Stimulated activated CD4-positive, alpha-beta T cell treated with anti-CD3 and anti-CD28 coated beads, Interleukin-4, amount 100 ng/mL, for 24 hours (primary cell): ENCODE measurements at places on chromosomes 13 and 19.
A peak's percentile ranks its signal among the peaks of the same experiment; 100 is the strongest.

DNA sequence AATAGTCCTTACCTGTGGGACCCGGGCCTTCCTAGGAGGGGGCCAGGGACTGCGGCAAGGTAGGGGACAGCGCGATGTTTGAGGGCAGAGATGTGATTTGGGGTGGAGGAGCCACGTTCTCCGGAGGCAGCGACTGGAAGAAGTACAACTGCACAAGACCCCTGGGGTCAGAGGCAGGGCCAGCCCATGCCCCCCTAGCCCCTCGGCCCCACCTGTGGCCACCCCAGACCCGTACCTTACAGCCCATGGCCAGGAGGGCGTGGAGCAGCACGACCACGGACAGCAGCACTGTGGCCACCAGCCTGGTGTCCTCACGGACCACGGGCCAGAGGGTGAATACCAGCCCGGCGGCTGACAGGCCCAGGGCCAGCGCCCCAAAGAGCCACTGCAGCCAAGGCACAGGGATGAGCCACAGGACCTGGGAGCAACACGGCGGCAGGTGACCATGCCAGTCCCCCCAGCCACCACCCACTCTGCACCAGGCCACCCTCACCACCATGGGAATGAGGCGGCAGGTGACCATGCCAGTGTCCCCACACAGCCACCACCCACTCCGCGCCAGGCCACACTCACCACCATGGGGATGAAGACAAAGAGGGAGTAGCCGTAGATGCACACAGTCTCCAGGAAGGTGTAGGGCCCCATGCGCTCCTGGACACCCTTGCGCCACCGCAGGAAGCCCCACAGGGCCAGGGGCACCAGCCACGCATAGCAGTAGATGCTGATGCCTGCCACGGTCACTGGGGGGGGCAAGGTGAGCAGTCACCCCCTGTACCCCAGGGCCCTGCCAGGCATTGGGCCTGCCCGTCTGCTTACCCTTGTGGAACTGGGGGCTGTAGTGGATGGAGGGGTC is 5.0 kb downstream of the YIPF2 start:
- no peak for DNase-seq

GRCh38 chr13:39209731-39210531 is 171.7 kb downstream of the NHLRC3 start:
- no peak for DNase-seq

GRCh38 chr19:17490411-17490810 is 20.1 kb downstream of the SLC27A1 start:
- DNase-seq, result no peak

DNA sequence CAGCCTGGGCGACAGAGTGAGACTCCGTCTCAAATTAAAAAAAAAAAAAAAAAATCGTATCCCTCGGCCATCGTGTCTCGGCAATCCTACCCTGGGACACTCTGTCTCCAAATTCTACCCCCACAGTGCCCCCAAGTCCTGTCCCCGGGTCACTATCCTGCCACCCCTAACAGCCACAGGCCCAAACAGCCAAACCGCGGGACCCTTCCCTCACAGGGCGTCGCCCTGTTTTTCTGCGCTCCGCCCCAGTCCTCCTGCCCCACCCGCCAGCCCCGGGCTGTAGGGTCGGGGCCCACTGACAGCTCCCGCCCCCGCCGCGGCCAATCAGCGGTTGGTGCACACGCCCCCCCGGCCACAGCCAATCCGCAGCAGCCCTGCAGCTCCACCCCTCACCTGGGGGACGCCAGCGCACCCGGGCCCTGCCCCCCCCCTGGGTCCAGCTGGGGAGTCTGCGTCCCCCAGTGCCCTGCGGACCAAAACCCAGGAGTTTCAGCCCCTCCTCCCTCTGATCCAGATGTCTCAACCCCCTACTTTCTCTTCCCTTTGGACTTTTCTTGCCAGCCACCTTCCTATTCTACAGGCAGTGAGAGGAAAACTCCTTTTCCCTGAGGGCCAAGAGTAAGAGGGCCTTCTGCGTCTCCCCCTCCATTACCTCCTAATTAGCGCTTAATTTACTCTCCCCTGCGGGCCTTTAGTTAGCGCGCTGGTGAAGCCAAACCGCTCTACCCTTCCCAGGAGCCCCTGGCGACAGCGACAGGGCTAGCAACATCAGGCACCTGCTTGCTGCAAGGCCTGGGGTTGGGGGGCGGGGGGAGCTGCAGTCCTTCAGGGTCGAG is 1.5 kb upstream of the BCAT2 start:
- peak; percentile 54 for DNase-seq
